ENCODE measurements at places on chromosomes 2 and 18.

- no peak for DNase-seq
These were observed 1425.6 kb upstream of the PIK3C3 start for GRCh38 chr18:40529478-40529877.

DNA sequence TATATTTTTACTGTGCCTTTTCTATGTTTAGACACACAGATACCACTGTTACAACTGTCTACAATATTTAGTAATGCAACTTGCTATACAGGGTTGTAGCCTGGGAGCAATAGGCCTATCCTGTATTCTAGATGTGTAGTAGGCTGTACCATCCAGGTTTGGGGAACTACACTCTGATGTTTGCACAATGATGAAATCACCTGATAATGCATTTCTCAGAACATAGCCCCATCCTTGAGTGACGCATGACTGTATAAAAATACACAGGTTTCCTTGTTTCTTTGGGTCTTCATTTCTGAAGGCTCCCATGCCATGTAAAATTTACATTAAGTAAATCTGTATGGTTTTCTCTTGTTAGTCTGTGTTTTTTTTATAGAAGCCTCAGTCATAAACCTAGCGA is 270.9 kb upstream of the SKOR2 start:
- no peak for DNase-seq

- DNase-seq: no peak
These were observed 20.9 kb upstream of the SMAD4 start for GRCh38 chr18:51009072-51009471.

- no peak for DNase-seq
These were observed 165.1 kb upstream of the NDUFV2 start for GRCh38 chr18:8937160-8938094.

DNA sequence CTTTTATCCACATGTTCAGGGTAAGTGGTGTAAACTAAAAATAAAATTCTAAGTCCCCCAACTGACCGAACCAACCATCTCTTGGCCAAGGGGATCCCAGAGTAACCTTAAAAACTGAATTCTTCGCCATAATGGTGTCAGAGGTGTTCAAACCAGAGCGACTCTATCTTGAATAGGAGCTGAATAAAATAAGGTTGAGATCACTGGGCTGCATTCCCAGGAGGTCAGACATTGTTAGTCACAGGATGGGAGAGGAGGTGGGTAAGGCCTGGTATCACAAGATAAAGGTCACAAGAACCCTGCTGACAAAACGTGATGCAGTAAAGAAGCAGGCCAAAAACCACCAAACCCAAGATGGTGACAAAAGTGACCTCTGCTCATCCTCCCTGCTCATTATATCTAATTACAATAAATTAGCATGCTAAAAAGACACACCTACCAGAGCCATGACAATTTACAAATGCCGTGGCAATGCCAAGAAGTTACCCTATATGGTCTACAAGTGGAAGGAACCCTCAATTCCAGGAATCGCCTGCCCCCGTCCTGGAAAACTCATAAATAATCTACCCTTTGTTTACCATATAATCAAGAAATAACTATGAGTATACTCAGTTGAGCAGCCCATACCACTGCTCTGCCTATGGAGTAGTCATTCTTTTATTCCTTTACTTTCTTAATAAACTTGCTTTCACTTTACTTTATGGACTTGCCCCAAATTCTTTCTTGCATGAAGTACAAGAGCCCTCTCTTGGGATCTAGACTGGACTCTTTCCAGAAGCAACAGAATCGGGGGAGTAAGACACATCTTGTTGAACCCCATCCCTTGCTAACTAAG is 302.4 kb downstream of the STK39 start:
- DNase-seq: no peak

- DNase-seq: no peak
These were observed 39.6 kb upstream of the EPC2 start for GRCh38 chr2:148604927-148605326.

- DNase-seq: no peak
These were observed 189.0 kb downstream of the PRKCE start for GRCh38 chr2:45840481-45840880.

DNA sequence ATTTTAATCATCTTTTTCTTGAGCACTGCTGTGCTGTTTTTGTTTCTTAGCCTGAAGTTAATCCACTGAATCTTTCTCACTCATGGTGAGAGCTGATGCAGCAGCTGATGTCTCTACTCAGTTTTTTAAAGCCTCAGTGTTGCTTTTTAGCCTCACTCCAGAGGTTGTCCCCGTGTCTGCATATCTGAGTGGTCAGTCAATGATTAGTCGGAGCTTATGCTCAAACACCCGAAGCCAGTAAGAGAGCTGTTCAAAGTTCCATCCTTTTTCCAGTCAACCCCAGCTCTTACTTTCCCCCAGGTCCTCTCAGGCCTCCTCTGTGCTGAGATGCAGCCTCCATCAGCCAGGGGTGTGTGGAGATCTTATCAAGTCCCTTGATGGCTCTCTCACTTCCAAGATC is 81.1 kb downstream of the MBOAT2 start:
- DNase-seq: no peak

DNA sequence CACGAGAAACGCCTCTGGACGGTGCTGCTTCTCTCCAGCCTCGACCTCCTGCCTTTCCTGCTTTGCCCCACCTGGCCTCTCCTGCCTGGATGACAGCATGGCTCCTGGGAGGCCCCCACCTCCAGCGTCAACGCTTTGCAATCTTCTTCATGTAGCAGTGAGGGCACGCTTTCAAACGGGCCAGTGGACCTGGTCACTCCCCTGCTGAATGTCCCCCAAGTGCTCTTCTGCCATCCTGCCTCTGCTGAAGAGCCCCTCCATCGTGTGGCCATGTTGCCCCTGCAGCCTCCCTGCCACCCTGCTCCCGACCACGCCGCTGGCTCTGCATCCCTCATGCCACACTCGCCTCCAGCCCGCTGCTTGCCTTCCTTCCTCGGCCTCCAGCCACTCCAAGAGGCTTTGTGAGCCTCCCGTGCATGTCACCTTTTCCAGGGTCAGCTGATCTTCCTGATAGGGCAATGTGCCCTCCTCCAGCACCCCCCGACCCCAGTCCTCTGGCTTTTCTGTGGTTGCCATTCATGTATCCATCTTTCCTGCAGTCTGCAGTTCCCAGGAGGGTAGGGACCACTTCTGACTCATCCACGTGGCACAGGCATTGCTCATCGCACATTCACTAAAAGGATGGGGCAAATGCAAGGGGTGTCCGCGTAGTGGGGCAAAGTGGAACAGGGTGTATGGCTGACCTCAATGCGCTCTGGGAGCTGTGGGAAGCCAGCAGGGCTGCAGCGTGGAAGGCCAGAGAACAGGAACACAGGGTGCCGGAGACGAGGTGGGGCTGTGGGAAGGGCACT is 268.8 kb downstream of the TWIST2 start:
- no peak for DNase-seq

DNA sequence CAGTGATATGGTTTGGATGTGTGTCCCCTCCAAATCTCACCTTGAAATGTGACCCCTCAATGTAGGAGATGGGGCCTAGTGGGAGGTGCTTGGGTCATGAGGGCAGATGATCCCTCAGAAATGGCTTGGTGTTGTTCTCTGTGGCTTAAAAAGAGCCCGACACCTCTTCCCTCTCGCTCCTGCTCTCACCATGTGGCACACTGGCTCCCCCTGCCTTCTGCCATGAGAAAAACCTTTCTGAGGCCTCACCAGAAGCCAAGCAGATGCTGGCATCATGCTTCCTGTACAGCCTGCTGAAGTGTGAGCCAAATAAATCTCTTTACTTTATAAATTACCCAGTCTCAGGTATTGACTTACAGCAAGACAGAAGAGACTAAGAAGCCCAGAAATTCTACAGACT is 357.1 kb downstream of the NRXN1 start:
- peak; percentile 3 for DNase-seq

GRCh38 chr18:13620206-13620672 is 106.1 kb downstream of the FAM210A start:
- no peak for DNase-seq

DNA sequence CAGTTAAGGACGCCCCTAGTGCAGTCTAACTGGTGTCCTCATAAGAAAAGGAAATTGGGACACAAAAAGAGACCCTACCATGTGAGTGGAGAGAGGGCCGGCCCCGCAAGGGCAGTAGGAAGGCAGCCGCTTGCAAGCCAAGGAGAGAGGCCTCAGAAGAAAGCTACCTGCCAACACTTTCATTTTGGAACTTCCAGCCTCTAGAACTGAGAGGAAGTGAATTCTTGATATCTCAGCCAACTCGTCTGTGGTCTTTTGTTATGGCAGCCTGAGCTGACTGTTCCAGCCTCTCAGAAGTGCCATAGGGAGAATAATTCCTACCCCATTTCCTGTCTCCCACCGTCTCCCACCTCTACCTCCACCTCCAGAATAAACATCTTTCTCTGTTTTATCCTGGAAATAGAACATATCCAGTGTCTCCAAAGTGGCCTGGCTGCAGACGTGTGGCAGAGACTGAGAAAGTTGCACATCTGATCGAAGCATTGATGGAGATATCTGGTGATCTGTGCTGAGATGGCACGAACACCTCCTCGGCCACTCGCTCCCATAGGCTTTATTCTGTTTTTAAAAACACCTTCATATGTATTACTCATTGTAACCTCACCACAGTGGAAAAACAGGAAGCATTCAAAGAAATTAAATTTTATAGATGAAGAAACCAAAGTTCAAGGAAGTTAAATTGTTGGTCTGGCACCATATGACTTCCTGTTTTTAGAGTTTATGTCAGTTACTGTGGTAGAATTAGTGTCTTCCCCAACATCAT is 39.5 kb upstream of the MARCO start:
- DNase-seq: no peak

DNA sequence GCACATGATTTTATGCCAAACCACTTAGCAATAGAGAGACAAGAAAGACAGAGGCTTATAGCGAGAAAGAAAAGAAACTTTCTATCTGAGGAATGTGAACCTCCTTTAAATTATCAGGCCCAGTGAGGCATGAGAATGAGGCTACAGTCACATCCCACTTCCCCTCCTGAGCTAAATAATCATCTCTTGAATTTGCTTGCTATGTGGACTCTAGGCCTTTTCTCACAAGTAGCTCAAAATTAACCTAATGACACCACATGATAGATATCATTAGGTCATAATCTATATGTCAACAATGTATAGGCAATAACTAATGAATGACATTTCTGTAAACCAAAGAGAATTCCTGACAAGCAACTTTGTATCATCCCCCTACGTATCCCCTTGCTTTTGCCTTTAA is 301.5 kb upstream of the MGAT5 start:
- DNase-seq: no peak

- DNase-seq: no peak
These were observed 19.0 kb downstream of the HAT1 start for GRCh38 chr2:171941316-171941699.

DNA sequence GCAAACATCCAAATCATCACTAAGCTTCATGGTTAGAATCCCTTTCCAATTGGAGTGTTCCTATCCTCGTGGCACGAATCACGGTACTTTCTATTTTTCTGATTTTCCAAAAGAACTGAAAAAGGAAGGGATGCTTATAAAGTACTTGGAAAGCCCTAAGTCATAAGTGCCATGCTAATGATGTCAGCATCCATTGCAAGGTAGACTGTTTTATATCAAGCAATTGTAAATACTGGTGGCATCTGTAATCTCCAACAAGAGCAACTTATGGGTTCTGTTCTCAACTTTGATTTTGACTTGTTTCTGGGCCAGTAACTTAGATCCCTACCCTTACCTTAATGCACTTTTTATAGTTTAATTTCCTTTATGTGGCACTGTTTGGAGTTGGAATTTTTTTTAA is 619.5 kb downstream of the BCL11A start:
- no peak for DNase-seq

DNA sequence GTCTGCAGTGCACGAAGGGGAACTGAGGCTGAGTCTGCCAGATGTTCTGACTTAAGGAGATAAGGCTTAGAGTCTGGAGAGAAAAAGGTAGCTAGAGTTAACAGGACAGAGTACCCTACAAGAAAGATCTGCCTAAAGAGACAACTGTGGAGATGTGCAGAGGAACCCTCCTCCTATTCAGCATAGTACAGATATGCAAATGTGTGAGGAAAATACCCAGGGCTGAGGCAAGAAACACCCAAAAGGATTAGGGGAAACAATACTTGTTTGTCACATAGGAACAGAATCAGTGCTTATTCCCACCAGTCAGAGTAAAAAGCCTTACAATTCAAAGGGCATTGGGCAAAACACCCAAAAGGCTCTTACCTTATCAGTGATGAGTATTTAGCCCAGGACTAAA is 67.8 kb downstream of the SS18 start:
- no peak for DNase-seq

DNA sequence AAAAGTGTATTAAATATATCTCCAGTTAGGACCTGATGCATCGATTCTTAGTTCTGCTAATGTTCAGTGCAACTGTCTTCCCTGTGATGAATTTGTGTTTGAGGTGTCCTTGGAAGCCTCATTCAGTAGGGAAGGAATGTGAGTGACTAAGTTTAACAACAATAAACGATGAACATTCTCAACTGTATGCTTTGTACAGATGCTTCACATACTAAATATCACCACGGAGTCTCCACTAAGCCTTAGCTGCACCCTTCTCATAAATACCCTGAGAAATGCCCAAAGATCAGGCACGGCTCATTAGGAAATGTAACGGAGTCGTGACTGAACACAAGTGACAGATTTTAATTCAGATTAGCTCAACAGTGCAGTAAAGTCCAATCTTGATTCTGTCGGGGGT is 24.4 kb upstream of the AGFG1 start:
- DNase-seq: no peak

DNA sequence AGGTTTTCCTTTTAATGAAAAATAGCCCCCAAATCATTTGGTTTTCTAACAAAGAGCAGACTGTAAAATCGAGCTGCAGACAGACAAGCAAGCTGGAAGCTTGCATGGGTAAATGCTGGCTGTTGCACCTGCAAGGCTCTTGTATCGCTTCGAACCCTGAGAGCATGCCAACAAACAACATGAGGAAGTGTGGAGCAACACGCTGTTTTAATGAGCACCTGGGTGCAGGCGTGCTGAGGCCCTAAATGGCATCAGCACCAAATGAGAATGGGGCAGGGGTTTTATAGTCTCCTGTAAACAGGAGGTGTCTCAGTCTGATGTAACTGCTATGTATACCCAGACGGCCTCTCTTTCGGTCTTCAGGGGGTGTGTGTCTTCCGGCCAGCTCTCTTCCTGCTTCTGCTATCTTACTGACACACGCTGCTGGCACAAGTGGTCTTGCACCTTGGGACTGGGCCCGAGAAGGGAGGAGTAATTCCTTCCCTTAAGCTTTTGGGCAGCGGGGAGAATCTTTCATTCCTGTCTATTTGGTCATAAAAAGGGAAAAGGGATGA is 31.9 kb upstream of the CDH2 start:
- DNase-seq: no peak

- DNase-seq: no peak
These were observed 763.7 kb upstream of the CRIM1 start for GRCh38 chr2:35591886-35592285.

DNA sequence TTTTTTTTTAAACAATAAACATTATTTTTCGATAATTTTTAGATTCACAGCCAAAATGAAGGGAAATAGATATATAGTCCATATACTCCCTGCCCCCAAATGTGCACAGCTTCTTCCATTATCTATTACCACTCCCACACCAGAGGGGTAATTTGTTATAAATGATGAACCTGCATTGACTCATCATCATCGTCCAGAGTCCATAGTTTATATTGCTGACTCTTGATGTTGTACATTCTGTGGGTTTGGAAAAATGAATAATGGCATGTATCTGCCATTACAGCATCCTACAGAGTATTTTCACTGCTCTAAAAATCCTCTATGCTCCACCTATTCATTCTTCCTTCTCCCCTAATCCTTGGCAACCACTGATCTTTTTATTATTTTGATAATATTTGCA is 121.5 kb downstream of the LTBP1 start:
- no peak for DNase-seq

- DNase-seq: no peak
These were observed 252.1 kb downstream of the SLC8A1 start for GRCh38 chr2:40199771-40200170.

All from activated CD4-positive, alpha-beta T cell treated with anti-CD3 and anti-CD28 coated beads, Interleukin-10, Interleukin-2, amounts not matched to agents 100 ng/mL and 50 ng/mL, durations not matched to agents 16 hours and 8 hours (primary cell).